ENCODE measurements at places on chromosomes 4 and X.

- peak; percentile 20 for DNase-seq
Observed at GRCh38 chrX:54495814-54496516, at the start of gene FGD1. Gene FGD1 (minus strand): TSS chrX:54496234. CDS start chrX:54495432, 802 bp downstream.

DNA sequence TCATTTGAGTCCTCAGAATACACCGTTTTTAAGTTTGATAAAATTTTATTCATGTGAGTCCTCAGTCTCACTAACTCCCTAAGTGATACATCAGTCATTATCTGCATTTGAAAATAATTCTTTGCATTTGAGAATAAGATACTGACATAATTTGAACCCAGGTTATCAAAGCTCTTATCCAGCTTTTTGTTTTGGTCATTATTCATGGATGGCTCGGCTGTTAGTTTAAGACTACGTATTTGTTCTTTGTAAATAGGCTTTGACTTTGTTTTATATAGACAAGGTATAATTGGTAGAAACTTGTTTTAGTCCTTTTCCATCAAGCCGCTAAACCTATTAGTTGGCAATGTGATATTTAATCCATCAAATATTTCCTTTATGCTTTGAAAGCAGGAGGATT, 7.9 kb downstream of the SPRY1 start:
- DNase-seq = no peak

DNA sequence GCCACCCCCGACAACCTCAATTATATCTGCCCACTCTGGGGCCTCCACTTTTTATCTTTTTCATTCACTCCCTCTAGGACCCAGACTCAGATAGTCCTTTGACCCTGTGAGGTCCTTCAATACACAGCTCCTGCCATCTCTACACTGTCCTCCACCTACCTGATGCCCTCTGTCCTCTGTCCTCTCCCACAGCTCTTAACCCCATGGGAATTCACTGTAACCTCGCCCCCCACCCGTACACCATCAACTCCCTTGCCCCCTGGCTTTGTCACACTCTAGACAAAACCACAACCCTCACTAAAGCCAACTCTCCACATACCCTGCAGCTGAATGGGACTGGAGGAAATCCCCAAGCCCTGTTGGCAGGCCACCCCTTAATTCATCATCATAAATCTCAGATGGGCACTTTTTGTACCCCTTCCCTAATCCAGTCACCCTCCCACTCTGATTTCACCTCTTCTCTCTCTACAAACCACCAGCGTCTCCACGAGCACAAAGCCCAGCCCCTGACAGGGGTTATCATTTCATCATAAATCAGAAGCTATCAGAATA, 52.3 kb upstream of the ENPP6 start:
- no peak for DNase-seq

- DNase-seq = no peak
Observed at GRCh38 chrX:85922821-85923220, 124.5 kb downstream of the CHM start.

DNA sequence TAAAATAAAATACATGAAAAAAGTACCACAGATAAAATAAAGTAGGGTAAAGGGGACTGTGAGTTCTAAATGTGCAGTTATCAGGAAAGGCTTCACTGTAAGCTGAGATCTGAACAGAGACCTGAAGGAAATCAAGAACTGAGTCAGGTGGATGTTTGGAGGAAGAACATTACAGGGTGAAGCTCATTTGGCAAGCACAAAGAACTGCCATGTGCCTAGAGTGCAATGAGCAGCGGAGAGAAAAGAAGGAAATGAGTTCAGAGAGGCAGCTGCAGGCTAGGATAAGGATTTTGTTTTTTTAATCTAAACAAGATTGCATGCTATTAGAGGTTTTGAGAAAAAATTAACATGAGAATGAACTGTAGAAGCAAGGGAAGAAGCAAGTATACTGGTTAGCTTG, 373.1 kb downstream of the STPG2 start:
- DNase-seq = no peak

DNA sequence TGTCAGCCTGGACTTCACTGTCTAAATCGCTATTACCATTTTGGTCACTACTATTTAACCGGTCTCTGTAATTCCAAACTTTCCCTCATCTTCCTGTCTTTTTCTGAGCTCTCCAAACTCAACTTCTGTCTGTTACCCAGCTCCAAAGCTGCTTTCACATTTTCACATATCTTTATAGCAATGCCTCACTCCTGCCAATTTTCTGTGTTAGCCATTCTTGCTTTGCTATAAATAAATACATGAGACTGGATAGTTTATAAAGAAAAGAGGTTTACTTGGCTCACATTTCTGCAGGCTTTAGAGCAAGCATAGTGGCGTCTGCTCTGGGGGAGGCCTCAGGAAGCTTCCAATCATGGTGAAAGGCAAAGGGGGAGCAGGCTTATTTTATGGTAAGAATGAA, 368.3 kb upstream of the GNPDA2 start:
- DNase-seq = no peak

- DNase-seq = no peak
Observed at GRCh38 chr4:163157157-163157556, 9.5 kb downstream of the NAF1 start.

DNA sequence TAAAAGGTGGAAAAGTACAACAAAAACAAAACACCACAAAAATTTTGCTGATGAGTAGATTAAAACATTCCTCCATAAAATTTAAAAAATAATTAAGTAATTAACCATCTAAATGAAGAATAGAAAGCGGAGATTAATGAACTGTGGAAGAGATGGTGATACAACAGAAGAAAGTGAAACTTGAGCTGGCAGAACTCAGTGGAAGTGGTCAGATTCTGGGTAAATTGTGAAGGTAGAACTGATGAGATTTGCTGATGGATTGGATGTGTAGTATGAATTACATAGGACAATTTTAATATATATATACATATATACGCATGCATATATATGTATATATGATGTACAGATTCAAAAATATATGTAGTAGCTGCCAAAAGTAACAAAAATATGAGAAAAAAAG, 73.9 kb downstream of the AMOT start:
- DNase-seq = no peak

DNA sequence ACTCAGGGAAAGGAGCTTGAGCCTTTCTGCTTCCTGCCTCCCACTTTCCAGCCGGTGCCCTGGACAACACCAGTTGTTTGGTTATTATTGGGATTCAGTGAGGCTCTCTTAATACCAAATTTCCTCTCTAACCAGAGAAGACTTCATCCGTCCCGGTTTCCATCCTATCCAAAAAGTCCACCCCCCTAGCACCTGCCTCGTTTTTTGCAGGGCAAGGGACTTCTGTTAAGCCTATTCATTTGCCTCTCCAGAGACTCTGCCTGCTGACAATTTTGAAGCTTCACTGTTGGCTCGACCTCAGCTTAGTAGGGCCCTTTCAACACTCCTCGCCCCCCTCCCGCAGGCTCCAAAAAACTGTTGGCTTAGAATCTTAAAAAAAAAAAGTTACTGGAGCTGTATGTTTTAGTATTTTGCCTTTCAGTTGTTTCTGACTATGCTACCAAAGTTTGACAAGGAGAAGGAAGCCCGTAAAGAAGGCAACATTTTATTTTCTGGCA, 779 bp upstream of the PRSS12 start:
- DNase-seq = no peak

GRCh38 chr4:8708401-8709021, 115.9 kb downstream of the CPZ start:
- DNase-seq = no peak

DNA sequence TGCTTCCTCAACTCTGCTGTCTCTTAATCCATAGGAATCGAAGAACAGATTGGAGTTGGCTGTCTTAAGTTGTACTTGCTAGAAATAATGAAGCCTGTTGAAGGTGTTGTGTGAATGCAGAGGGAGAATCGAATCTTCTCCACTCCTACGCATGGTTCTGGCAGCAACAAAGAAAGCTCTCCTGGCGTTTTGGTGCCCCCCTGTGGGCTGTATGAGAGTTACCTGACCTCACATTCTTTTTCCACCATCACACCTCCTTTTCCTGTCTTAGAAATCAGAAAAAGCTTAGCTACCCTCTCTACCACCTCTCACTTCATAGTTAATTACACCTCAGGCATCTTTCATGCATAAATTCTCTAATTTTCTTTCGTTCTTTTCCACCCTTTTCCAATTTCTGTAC, 16.3 kb downstream of the KLF8 start:
- peak; percentile 32 for DNase-seq

DNA sequence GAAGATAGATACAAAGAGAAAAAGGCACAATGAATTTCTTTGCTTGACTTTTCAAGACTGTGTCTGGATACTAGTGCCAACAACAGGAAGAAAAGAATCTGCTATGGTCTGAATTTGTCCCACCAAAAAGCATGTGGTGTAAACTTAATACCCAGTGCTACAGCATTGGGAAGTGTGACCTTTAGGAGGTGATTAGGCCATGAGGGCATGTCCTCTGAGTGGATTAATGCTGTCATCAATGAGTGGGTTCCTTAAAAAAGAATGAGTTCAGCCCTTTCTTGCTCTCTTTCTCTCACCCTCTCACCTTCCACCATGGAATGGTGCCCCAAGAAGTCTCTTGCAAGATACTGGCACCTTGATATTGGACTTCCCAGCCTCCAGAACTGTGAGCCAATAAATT, 155.7 kb upstream of the GPRIN3 start:
- no peak for DNase-seq

Data from globus pallidus (tissue), 1 donor.